ENCODE measurements at places on chromosomes 7 and 10.

DNA sequence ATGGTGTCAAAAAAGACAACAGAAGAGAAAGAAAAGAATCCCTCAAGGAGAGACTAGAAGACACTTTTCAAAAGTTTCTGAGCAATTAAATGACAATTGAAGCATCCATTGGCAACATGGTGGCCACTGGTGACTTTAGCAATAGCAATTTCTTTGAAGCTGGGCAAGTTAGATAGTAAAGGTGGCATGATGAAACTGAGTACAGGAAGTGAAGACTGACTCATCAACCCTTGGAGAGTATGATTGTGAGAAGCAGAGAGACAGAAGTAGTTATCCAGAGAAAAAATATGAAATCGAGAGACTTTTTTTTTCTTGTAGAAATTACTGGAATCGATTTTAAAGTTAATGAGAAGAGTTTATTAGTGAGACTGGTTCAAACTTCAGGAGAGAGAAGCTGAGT, 52.5 kb downstream of the DGKB start:
- DNase-seq: no peak

DNA sequence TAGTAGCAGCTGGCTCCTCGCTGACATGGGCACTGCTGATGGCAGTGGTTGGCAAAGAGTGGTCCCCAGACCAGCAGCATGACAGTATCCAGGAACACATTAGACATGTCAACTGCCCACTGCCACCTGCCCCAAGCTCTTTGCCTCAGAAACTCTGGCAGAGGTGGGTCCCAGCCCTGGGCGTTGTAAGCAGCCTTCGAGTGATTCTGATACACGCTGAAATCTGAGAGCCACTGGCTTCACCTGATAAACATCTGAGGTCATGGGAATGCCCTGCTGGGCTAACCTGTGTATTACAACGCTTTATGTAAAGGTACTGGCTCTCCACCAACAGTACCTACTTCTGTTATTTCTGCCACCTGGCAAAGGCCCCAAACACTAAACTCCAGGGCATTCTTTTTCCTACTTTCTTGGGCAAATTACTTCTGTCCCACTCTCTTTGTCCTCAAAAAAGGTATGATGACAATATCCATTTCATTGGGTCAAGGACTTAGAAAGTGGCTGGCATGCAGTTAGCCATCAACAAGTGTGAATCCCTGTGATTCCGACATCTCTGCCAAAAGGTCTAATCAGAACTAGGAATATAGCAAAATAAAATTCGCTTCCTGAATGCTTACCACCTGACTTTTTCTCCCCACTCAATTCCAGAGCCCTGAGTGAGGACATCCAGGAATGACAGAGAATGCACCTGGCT, 9.2 kb downstream of the SGMS1 start:
- no peak for DNase-seq

DNA sequence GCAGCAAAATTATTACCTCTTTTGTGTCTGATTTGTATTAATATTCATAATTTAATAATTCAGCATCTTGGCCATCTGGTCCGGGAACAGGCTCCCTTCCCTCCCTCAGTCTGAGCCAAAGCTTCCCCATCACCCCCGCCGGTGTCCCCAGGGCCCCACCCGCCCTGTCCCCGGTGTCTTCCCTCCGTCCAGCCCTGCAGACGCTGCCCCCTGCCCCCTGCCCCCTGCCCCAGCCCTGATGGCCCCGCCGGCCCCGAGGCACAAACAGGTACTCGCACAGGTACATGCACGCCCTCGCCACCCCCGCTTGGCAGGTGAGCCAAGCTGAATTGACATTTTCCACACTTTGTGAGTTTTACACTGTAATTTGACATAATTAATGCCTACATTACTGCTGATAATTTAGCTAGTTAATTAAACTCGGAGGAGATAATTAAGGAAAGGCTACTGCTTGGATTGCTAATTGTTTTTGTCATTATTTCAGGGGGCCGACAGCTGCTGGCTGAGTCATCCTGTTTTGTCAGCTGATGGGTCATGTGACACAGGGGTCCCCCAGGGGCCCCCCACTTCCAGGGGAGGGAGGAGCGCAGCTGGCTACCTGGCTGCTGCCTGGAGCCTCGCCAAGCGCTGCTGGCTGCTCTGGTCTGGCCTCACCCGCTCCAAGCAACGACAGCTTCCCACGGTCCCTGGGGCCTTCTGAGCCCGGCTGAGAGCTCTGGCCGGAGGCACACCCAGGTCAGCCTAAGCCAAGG, 36.6 kb downstream of the MICALL2 start:
- no peak for DNase-seq

- DNase-seq: no peak
Measured at GRCh38 chr10:31707093-31708039, 221.3 kb downstream of the ARHGAP12 start.

GRCh38 chr10:113872139-113873030, 17.9 kb downstream of the NHLRC2 start:
- no peak for DNase-seq

GRCh38 chr10:129075508-129075907, 391.5 kb upstream of the MGMT start:
- DNase-seq: no peak

GRCh38 chr10:51860257-51860656, 160.9 kb upstream of the CSTF2T start:
- DNase-seq: no peak

- DNase-seq: no peak
Measured at GRCh38 chr10:97923057-97923456, 73.4 kb downstream of the GOLGA7B start.

GRCh38 chr10:45227042-45227441, 88.4 kb downstream of the OR13A1 start:
- DNase-seq: no peak

GRCh38 chr10:59265141-59265540, 88.7 kb downstream of the PHYHIPL start:
- DNase-seq: no peak

DNA sequence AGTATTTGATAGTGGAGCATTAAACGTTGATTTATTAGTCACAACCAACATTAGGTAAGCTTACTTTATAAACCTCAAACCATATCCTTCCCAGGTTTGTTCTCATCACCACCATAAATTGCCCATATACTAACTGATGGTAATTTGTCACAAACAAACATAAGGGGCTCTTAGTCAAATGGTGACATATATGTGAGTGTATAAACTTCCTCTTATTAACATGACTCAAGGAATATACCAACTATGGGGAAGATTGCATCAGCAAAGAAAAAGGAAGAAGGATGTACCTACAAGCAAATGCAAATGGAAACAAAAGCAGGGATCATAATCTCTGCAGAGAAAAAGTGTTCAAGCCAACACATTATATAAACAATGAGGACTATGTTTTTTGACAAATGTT, 418.2 kb upstream of the AKR1E2 start:
- DNase-seq: no peak

GRCh38 chr7:55515569-55516279, 56.6 kb downstream of the VOPP1 start:
- DNase-seq: no peak

GRCh38 chr10:35058686-35059085, 31.5 kb downstream of the CUL2 start:
- no peak for DNase-seq

DNA sequence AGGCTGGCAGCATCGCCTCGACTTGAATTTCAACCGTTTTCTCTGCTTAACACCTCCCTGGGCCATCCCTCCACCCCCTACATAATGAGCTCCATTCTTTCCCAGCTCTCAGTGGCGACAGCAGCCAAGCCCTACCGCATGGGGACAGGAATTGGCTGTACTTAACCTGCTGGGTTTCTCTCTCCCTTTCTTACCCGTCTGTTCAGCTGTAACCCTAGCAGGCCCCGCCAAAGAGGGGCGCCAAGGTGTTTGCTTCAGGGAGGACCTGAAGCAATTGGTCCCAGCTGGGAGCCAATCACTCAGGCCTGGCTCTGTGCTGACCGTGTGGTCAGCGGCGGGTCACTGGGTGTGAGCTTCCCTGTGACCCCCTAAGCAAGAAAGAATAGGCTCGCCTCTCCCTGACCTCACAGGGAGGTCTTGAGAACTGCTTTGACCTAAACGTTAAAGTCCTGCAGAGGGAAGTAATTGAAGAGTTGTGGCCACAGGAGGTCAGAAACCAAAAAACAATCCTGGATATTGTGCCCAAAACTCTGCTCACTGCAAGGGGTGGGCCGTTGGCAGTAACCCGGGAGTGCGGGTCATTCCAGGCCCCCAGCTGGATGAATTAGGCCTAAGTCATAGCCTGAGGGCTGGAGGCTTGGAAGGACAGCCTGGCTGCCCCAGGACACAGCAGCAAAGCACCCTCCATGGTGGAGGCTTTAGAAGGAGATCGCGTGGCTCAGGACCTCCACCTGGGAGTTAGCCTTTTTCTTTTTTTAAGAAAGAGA, 114.6 kb downstream of the ITIH5 start:
- no peak for DNase-seq

- DNase-seq: no peak
Measured at GRCh38 chr7:124085179-124085578, 52.3 kb upstream of the TMEM229A start.

DNA sequence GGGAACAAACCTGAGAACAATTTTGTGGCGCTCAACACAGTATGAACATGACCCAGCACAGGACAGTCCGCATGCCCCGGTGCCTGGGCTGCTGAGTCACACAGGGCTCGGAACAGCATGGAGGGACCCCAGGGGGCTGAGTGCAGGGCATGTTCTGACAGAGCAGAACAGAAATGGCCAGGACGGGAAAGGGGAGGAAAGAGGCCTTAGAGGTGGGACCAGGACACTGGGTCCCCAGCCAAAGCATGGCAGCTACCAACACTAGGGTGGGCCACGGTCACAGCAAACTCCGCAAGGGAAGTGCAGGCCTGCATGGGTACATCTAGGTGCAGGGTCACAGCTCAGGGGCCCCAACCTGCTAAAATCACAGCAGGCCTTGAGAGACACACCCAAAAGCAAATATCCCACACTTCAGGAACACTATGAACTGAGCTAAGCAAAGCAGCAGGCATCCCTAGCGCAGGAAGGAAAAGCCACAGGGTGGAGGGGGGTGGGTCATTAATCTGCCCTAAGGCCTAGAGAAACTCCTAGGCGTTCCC, 5.6 kb downstream of the IMPDH1 start:
- no peak for DNase-seq

GRCh38 chr7:92827464-92828120, 8.8 kb downstream of the CDK6 start:
- DNase-seq: no peak

GRCh38 chr7:81467964-81468363, 301.9 kb downstream of the HGF start:
- no peak for DNase-seq

DNA sequence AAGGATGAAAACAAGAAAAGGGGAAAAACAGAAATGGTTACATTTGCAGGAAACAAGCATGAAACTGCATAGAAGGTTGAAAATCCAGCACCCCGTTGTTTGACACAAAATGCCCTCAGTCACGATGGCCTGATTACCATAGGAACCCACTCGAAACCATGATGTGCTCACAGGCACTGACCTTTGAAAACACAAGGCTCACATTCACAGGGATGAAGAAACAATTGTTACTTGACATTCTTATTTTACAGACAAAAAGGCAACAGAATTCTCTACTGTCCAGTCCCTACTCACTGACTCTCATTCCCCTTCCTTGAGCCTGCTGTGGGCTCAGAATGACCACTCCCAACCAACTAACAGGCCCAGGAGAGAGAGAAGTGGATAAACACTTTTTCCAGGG, 131.4 kb upstream of the PDLIM1 start:
- DNase-seq: no peak

- no peak for DNase-seq
Measured at GRCh38 chr7:17774248-17774647, 166.0 kb downstream of the SNX13 start.

GRCh38 chr10:109895848-109896247, 27.5 kb downstream of the XPNPEP1 start:
- no peak for DNase-seq

DNA sequence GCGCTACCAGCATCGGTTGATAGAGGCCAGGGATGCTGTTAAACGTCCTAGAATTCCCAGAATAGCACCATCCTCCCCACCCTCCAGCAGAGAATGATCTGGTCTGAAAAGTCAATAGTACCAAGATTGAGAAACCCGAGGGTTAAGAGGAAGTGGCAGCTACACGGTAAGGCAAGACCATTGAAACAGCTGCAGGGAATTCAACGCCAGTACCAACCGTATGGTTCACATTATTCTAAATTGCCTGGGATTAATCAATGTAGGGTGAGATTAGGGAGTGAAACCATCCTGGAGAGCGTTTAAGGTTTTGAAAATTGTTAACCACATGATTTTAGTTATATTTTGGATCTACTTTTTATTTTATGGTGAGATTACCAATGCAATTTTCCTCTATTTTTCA, 352.2 kb downstream of the PRPF18 start:
- DNase-seq: no peak

- no peak for DNase-seq
Measured at GRCh38 chr10:11499425-11500071, 111.9 kb downstream of the USP6NL start.

DNA sequence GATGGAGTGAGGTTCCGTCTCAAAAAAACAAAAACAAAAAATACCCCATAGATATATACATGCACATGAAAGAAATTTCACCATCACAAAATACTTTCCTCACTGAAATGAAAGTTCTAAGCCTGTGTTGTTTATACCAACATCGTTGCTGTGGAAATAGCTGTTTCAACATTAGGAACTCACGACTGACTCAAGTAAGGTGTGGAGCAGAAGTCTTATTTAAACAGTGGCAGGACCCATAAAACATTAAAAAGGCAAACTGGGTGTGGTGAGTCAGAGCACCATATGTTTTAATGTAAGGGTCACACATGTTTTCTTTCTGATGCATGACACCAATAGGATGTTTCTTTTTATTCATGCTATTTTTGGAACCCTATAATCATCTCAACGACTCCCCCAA, 48.3 kb downstream of the BAIAP2L1 start:
- no peak for DNase-seq

- no peak for DNase-seq
Measured at GRCh38 chr10:52004342-52004949, 305.1 kb upstream of the CSTF2T start.

- no peak for DNase-seq
Measured at GRCh38 chr10:34298346-34298818, 516.7 kb downstream of the PARD3 start.

DNA sequence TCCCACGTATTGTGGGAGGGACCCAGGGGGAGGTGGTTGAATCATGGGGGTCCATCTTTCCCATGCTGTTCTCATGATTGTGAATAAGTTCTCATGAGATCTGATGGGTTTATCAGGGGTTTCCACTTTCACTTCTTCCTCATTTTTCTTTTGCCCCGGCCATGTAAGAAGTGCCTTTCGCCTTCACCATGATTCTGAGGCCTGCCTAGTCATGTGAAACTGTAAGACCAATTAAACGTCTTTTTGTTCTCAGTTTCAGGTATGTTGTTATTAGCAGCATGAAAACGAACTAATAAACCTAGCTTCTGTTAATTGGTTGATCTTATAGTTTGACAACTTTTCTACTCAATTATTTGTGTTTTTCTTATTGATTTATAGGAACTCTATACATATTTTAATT, 206.3 kb downstream of the NXPH1 start:
- no peak for DNase-seq

DNA sequence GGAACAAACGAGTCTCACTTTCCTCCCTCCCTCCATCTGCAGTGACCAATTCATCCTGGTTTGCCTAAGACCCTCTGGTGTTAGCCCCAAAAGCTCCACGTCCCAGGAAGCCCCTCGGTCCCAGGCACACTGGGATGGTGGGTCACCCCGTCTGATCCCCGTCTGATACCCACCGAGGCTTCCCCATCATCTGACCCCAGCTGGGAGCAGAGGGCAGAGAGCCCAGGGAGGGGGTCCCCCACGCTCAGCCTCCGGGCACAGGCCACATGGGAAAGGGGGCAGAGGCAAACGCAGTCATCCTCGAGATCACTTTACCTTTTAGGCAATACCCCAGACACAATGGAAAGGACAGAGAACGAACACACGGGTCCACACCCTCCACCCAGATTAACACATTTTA, 291.6 kb upstream of the PPP2R2D start:
- DNase-seq: no peak
